Left colon (tissue), 2 donors: ENCODE measurements at places on chromosomes 16 and 17.
A peak's percentile ranks its signal among the peaks of the same experiment; 100 is the strongest.

GRCh38 chr17:35372846-35373533 is 431 bp downstream of the SLFN11 start:
- no peak for DNase-seq

DNA sequence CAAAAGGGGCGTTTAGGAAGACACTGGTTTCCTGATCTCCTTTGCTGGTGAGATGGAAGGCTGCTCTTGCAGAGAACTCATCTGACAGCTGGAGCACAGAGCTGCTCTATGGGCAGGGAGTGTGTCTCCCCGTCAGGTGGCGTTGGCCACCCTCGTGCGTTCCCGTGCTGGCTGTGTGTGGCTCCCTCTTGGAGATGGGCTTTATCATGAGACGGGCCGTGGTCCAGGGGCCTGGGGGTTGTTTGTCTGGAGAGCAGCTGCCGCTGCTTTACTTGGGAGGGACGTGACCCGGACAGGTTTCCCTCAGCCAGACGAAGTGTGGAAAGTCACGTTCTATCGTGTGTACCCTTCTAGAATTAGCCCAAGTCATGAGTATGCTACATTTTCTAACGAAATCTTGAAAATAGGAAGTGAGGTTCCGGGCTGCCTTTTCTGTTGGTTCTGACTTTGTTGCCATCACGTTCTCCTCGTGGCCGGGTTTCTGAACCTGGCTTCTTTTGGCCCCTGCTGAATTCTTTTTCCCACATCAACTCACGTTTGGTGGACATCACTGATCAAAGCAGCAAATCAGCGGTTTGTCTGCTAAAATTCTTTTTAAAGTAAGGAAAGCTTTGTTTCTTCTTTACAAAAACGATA is 105.6 kb upstream of the CHMP6 start:
- no peak for DNase-seq

- DNase-seq, result no peak
These were observed 8.0 kb upstream of the XYLT2 start for GRCh38 chr17:50337956-50338355.

- DNase-seq, result no peak
These were observed 169.3 kb downstream of the RAB11FIP4 start for GRCh38 chr17:31560616-31561235.

DNA sequence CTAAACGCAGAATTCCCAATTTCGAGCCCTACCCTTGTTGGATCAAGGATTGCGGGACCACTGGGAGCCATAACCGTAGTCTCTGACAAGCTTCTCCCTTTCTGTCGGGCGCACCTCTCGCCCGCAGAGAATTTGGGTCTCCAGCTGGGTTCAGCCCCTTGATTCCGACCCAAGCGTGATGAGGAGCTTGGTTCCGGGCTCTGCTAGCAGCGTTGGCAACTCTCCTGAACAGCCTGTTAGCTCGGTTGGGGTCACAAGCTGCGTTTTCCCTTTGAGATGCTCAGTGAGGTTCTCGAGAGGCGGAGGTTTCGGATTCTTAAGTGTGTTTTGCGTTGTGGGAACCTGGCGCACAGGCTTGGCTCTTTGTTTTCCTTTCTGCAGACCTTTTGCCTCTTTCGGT is 655 bp downstream of the ATXN1L start:
- DNase-seq, result peak; percentile 24

DNA sequence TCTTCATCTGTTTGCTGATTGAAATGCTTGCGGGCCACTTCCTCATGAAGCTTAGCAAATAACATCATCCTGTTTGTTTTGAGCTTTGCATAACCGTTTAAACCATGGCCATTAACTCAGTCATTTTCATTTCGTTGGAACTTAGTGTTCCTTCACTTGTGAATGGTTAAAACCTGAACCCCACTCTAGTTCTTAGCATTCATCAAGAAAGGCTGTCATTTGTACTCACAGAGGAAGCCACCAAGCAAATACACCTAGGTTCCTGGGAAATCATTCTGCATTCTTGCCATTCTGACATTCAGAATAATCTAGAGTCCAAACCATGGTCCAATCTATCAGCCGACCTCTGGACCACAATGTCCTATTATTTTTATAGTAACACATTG is 8.4 kb upstream of the TAT start:
- no peak for DNase-seq

DNA sequence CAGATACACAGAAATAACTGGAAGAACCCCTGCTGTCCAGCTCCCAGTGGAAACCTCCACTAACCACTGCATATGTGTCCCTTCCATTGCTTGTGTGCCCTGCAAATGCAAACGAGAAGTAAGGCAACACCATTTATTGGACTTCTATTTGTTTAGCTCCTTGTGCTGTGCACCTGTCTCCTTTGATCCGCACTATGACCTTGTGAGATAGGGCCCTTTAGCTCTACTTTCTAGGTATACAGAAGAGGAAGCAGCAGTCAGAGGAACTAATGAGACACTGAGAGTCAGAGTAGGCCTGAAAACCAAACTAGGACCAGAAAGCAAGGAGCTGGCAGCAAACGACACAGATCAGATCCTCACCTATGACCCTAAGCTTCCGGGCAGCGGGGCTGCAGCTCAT is 22.4 kb downstream of the SOX9 start:
- peak; percentile 30 for DNase-seq

GRCh38 chr17:14134456-14134855 is 65.2 kb downstream of the COX10 start:
- no peak for DNase-seq

GRCh38 chr17:19573075-19573474 is 39.4 kb downstream of the SLC47A1 start:
- no peak for DNase-seq

- DNase-seq, result no peak
These were observed 50.2 kb upstream of the NOG start for GRCh38 chr17:56543280-56543679.

- DNase-seq, result no peak
These were observed 37.8 kb upstream of the CSNK2A2 start for GRCh38 chr16:58235663-58236062.

DNA sequence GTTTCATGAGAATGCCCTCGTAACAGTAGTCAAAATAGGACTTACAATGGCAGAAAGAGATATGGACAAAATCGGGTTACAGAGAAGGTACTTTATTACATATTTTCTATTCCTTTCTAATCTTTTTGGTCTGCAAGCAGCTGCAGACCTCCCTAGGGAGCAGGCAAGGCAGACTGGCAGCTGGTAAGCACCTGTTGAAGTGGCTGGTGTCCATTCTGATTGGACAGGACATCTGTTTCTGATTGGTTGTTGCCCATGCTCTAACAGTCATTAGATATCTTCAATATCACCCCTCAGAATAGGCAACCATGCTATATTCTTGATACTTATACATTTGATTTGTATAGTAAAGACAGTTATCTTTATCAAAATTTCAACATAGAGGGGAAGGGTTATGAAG is 606.3 kb downstream of the KCNJ2 start:
- no peak for DNase-seq

GRCh38 chr17:6056104-6056503 is 14.1 kb upstream of the WSCD1 start:
- no peak for DNase-seq

DNA sequence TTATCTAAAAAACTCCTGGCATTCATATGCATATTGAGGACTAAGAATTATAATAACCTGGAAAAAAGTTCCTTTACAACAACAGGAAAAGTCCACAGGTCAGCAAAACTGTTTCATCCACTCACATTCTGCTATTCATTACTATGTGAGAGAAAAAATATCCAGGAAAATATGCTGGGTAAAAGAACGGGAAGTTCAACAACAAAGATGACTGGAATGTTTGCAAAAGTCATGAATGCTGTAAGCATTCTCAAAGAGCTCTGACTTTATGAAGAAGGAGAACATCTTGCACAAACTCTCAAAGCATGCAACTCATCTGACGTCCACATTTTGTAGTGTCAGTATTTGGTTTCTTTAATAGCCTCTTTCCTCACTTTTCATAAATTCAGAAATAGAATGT is 56.9 kb upstream of the ALDH3A1 start:
- no peak for DNase-seq
